ENCODE measurements at places on chromosomes 6 and 20.

DNA sequence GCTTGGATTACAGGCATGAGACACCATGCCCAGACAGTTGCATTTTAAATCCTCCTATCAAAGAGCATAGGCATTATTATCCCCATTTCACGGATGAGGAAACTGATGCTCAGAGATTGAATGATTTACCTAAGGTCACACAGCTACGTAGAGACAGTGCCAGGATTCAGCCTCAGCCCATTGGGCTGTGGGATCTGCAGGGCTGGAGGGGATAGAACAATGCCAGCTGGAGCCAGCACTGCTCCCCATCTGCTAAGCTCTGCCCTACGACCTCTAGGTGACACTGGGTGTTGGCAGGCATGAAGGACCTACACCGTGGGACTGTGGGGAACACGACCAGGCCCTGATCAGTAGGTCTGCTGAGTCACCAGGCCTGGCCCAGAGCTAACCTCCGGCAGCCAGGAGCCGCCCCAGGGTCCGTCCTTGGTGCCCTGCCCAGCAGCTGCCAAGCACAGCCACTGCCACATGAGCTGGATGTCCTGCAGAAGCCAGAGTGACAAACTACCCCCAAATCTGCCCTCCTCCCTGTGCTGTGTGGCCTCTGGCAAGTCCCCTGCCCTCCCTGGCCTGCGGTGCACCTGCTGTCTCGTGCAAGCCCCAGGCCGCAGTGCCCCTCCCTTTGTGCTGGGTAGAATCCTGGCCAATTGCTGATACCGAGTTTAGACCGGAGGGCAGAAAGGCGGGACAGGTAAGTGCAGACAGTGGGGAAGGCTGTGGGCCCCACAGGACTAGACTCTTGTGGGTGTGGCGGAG, 47.6 kb upstream of the PTGIS start:
- peak; percentile 58 for DNase-seq

DNA sequence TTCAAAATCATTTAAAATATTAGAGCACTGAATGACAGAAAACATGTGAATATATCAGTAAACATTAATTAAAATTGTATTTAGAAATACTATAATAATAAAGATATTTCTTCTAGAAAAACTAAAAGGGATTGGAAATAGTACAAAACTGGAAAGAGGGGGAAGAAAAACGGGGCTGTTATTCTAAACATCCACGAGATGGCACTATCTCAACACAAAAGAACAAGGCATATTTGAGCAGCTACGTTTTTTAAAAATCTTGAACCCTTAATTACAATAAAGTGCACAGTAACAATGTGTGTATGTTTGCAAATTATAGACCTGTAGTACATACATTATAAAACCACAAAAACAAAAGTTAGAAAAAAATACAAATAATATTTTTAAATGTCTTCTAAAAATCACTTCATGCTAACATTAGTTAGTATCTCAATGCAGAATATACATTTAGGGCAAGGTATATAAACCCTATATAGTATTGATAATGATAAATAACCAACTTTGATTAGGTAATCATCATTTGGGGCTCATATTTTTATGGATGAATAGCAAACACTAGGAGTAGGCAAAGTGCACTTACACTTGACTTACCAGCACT, 42.5 kb upstream of the PNISR start:
- no peak for DNase-seq

GRCh38 chr20:51880188-51880587, 77.9 kb upstream of the SALL4 start:
- DNase-seq, result no peak

DNA sequence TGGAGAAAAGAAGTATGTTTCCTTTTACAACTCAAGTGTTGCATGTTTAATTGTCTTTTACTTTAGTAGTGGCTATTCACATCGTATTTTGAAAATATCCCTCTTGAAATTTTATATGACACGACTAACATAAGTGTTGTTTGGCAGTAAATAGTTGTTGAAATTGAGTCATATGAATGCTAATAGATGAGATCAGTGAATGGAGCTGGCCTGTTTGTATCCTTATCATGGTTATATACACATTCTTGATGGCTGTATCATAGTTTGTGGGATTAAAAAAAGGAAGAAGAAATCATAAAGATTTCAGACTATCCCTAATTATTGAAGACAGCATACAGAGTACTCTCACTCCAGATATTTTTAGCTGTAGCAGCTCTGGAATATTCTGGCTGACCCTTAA, 8.2 kb upstream of the RAE1 start:
- no peak for DNase-seq

DNA sequence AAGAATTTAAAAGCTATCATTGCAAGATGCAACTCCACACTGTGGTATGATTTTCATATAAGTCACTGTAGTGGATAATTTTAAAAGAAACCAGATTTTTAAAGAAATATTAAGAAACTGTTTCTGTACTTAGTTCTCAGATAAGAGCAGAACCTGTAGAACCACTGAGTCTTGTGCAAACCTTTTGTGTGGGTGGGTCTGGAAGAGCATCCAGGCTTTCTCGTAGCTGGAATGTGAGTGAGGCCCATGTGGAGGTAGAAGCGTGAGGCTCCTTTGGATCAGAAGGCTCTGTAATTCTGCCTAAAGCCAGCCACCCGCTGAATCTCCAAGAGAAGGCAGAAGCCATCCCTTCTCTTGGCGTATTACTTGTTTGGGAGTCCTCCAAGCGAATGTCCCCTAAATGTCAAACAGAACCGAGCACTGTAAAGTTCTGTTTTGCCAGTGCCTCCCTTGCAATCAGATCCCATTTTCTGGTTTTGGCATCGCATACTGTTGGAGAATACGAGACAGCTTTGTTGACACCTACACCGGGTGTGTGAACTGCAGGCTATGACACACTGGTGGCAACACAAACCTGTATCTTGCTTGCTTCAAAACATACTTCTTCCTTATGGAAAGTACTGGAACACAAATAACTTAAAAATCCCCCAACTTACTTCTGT, 188.7 kb downstream of the FOXC1 start:
- no peak for DNase-seq

- no peak for DNase-seq
These were observed 10.8 kb upstream of the LATS1 start for GRCh38 chr6:149728499-149729234.
